ENCODE measurements at places on chromosomes 1 and 21. TPM values are rescaled to one million over a fixed set of nuclear protein-coding genes. Genes with fewer than 3 reads are reported as not detected.

- DNase-seq: no peak
Measured at GRCh38 chr1:163523375-163524029, 201.7 kb downstream of the NUF2 start.

DNA sequence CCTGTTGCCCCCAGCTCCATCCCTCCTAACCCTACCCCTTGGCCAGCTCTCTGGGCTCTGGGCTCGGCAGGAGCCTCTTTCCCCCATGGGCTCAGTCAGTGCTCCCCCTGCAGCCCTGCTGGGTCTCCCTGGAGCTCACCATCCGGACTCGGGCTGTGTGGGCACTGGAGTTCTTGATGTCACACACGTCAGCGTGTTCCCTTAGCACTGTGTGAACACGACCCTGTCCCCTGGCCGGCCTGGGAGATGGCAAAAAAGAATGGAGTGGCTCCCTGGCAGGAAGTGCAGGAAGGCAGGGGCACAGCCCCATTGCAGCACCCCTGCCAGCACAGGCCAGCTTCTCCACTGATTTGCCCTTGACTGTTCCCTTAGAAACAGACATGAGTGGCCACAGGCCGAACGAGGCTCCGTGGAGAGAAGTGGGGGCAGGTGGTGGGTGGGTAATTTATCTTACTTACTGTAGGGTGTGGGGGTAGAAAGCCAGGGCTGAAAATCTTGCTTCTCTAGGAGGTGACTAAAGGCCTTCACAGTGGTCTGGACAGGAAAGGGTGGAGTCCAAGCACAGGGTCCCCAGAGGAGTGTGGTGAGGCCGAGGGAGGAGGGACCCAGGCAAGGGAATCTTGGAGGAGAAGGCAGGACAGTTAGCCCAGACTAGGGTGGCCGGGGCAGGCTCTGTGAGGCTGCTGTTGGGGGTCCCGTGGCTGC, 381.7 kb upstream of the VAMP3 start:
- peak; percentile 83 for DNase-seq

- no peak for DNase-seq
Measured at GRCh38 chr1:221602830-221603229, 139.1 kb downstream of the DUSP10 start.

- peak; percentile 94 for DNase-seq
Measured at GRCh38 chr1:42165511-42166210, 1.1 kb upstream of the GUCA2A start.

The EEIG2 gene
- 13.3 TPM for total RNA-seq
